ENCODE measurements at places on chromosomes 7 and 10.

DNA sequence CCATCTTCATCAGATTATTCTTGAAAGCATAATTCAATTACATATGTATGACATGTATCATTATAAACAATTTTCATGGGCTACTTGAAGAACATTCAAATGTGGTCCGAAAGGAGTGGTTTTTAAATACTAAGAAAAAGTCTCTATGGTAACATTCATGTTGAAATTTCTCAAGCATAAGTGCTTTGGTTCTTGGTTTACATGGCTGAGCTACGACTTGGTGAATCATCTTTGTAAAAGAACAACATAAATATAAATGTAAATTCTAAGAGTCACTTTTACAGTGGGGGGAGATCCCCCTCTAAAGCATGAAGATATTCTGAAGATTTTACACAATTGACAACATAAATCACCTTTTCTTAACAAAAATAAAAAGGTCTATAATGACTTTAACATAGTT is 118.6 kb downstream of the MAGI2 start:
- H3K36me3 ChIP-seq = no peaks in the 10 kb centered on the region
- peaks cover 8% of the 10 kb centered on the region for H3K4me1 ChIP-seq
- H3K4me3 ChIP-seq = no peak overlapping the region
- DNase-seq = no peak

DNA sequence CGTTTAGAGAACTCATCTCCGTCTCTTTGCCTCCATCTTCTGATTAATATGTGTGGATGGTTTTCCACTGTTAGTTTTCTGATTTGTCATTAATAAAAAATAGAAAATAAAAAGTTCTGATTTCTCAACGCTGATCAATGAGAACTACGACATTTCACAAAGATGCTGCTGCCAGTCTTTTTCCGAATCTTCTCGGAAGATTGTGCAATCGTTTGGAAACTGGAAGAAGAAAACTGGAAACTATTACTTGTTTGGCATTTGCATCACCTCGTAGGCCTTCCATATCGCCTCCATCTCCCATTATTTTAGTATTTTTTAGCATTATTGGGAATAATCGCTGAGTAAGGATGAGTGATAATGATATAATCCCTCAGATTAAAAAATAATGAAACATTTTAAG is 123.2 kb upstream of the KLF6 start:
- peaks cover 7% of the 10 kb centered on the region for H3K36me3 ChIP-seq
- peaks cover 23% of the 10 kb centered on the region for H3K4me1 ChIP-seq
- no peak overlapping the region for H3K27ac ChIP-seq
- H3K27me3 ChIP-seq = no peaks in the 10 kb centered on the region

- no peak for DNase-seq
- H3K27me3 ChIP-seq = no peaks in the 10 kb centered on the region
- no peak overlapping the region for H3K4me3 ChIP-seq
- no peaks in the 10 kb centered on the region for H3K4me1 ChIP-seq
- no peak overlapping the region for H3K27ac ChIP-seq
- no peaks in the 10 kb centered on the region for H3K36me3 ChIP-seq
These were observed 385.6 kb upstream of the PHF14 start for GRCh38 chr7:10588084-10588483.

DNA sequence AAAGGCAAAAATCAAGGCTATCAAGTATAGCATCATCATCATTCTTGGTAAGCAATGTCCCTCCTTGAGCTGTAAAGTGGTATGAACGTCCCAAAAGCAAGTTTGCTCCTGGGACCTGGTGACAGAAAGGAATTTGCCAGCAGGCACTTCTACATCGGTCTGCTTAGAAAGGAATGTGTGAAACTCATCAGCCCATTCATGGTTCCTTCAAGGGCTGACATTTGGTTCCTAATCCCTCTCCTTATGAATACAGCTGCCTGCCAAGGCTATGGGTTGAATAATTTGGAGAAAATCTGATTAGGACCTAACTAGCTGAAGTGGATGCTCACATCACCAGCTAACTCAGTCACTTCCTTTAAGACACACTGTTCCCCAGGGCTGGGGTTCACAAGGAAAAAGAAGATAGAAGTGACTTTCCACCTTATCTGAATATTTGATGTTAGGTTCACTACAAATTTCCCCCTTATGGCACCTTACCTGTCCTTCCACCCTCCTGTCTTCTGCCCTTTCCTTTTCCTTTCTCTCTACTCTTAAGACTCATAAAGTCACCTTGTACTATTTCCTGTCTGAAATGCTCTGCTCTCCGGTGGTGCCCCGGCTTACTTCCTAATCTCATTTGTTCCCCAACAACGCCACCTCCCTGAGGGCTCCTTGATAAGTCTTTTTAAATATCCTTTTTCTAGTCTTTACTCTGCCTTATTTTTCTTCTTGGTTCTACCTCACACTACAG is 187.1 kb downstream of the NPSR1 start:
- no peak overlapping the region for H3K27ac ChIP-seq
- H3K4me3 ChIP-seq = no peak overlapping the region
- H3K27me3 ChIP-seq = no peaks in the 10 kb centered on the region
- no peaks in the 10 kb centered on the region for H3K36me3 ChIP-seq
- peaks cover 9% of the 10 kb centered on the region for H3K4me1 ChIP-seq

DNA sequence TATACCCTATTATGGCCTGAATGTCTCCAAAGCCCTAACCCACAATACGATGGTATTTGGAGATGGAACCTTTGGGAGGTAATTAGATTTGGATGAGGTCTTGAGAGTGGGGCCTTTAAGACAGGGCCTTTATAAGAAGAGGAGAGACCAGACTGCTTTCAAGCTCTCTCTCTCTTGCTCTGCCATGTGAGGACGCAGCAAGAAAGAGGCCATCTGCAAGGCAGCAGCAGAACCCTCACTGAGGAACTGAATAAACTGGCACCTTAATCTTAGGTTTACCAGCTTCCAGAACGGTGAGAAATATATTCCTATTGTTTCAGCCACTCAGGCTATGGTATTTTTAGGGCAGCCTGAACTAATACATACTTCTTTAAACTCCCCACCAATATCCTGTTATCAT is 2.0 kb upstream of the GNAI1 start:
- no peak for DNase-seq
- peak overlapping the region; percentile 89 for H3K4me3 ChIP-seq
- no peaks in the 10 kb centered on the region for H3K36me3 ChIP-seq
- no peaks in the 10 kb centered on the region for H3K27me3 ChIP-seq
- no peak overlapping the region for H3K27ac ChIP-seq

DNA sequence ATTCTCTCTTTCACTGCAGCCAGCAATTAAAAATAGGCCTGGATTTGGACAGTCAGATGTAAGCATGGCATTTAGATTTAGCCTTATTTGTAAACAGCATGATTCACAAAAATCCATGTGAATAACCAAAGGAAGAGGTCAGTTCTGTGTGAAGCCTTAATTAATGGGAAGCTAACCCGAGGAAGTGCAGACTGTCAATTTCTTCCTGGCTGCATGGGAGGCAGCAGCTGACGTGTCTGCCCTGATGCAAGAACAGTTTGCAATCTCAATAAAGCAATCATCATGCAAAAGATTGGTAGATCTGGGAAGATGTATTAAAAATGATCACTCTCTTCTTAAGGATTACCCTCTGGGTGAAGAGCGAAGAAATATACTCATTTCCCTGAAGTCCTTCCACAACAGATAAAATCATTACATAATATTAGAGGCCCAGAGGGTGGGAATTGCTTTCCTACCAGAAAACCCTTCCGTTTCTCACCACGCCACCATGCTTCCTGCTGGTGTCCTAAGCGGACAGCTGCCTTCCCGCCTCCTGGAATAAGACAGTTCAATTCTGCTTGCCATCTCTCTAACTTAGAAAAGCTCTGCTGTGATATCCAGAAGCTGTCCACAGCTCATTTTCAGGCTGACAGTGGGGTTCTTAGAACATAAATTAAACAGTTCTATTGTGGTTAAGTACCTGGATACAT is 526.7 kb upstream of the NRP1 start:
- no peak for DNase-seq
- no peak overlapping the region for H3K4me3 ChIP-seq
- no peaks in the 10 kb centered on the region for H3K36me3 ChIP-seq
- no peaks in the 10 kb centered on the region for H3K27me3 ChIP-seq

DNA sequence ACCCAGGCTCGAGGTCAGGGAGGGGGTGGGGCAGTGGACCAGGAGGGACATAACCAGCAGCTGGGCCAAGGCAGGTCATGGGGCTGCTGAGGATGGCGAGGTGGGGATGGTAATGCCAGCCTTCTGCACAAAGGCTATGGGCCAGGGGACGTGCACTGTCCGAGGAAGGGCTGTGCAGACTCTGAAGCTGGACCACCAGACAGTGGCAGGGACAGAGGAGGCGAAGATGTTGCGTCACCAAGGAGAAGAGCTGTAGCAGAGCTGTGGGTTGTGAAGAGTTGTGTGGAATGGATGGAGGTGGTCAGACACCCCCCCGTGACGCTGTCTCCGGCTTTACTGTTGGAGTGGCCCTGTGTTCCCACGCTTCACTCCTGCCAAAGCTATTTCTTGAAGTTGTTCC is 1.8 kb downstream of the CLEC2L start:
- peaks cover 3% of the 10 kb centered on the region for H3K36me3 ChIP-seq
- no peak overlapping the region for H3K27ac ChIP-seq
- DNase-seq = no peak
- peak overlapping the region; percentile 35 for H3K4me3 ChIP-seq

- DNase-seq = no peak
- no peak overlapping the region for H3K4me3 ChIP-seq
- no peaks in the 10 kb centered on the region for H3K27me3 ChIP-seq
- peaks cover 9% of the 10 kb centered on the region for H3K36me3 ChIP-seq
- no peaks in the 10 kb centered on the region for H3K4me1 ChIP-seq
These were observed 88.8 kb downstream of the SUGCT start for GRCh38 chr7:40223451-40224127.

DNA sequence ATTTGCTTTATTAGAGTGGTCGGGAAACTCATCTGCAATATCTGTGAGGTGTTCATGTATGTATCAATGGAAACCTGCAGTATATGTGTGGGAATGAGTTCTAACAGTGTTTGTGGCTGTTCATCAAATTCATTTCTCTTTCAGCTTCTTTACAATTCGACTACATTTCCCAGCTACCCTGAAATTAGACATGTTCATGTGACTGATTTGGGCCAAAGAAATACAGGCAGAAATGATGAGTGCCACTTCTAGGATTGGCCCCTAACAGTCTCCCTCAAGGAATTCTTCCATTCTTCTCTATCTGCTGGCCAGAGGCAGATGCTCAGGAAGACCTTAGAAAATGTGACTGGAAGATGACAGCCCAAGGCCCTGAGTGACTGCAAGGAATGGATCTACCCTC is 114.8 kb upstream of the WAC start:
- H3K27ac ChIP-seq = no peak overlapping the region
- no peaks in the 10 kb centered on the region for H3K27me3 ChIP-seq
- H3K36me3 ChIP-seq = no peaks in the 10 kb centered on the region
- no peaks in the 10 kb centered on the region for H3K4me1 ChIP-seq
- DNase-seq = no peak
- H3K4me3 ChIP-seq = no peak overlapping the region

DNA sequence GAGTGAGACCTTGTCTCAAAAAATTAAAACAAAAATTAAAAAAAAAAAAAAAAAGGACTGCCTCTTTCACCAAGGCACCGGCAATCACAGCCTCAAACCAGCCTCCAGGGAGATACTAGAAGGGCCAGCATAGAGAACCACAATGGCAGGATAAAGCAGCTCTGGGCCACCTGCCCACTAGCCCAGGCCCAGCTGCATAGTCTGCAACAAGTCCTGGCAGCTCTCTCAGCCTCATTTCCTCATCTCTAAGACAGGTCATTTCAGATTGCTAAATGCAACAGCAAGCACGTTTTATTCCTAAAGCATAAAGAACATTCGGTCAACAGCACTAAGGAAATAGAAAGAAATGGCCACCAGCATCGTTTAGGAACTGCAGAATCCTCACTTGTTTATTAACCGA is 28.8 kb downstream of the XPNPEP1 start:
- H3K36me3 ChIP-seq = peaks cover 11% of the 10 kb centered on the region
- peaks cover 22% of the 10 kb centered on the region for H3K4me1 ChIP-seq
- H3K4me3 ChIP-seq = no peak overlapping the region
- H3K27ac ChIP-seq = no peak overlapping the region
- DNase-seq = no peak
- H3K27me3 ChIP-seq = no peaks in the 10 kb centered on the region

DNA sequence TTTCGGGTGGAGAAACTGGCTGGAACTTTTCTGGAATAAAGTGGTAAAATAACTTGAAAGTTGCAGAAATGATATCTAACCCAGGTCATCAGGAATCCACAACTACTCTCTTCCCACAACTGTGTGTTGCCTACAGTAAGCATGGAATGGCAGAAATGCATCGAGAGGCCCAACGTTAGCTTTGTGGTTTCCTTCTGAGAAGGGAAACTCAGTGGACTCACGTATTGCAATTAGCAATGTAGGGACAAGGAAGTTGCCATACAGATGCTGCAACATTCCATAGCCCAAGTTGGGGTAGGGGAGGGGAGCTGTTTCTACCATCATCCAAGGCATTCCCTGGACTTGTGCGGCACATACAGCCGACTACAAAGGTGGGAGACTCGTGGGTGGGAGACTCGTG is 1.9 kb downstream of the PON1 start:
- H3K27me3 ChIP-seq = peaks cover 13% of the 10 kb centered on the region
- peaks cover 2% of the 10 kb centered on the region for H3K4me1 ChIP-seq
- no peaks in the 10 kb centered on the region for H3K36me3 ChIP-seq
- no peak overlapping the region for H3K27ac ChIP-seq

- no peak overlapping the region for H3K27ac ChIP-seq
- DNase-seq = no peak
- H3K4me3 ChIP-seq = no peak overlapping the region
- no peaks in the 10 kb centered on the region for H3K4me1 ChIP-seq
These were observed 31.7 kb upstream of the HERPUD2 start for GRCh38 chr7:35726654-35727053.

DNA sequence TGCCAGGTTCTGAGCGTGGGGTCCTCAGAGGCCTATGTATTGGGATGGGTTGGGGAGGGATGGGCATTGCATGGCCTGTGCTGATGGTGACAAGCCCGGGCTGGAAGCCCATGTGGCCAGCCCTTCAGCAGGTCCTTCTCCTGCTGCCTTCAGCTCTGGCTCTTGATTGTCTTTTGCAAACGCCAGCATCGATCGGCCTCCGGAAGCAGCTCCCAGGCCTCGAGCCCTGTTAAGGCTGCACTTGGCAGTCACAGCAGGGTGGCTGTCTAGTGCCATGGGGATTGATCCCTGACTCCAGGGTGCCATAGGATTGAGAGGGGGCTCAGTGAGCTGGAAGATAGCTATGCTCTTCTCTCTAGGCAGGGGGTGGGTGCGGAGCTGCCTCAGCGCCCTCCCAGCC is 51.4 kb downstream of the CDH23 start:
- DNase-seq = no peak
- no peaks in the 10 kb centered on the region for H3K36me3 ChIP-seq
- H3K4me3 ChIP-seq = no peak overlapping the region

DNA sequence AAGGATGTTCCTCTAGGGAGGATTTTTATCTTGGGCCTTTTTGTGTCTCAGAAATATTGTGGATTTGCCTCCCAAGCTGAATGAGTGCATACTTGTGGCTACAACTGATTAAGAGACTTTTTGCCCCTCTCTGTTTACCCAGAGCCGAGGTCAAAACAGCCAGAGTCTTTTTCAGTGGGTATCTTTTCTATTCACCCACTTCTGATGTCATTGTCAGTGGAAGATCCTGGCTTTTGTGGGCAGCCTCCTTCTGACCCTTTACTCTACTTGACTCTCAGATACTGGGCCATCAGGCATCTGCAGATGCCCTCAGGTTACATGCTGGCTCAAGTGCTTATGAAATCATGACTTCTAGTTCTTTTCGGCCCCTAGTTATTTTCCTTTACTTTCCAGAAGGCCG is 19.6 kb upstream of the PIP4K2A start:
- H3K27ac ChIP-seq = no peak overlapping the region
- peaks cover 4% of the 10 kb centered on the region for H3K4me1 ChIP-seq
- no peak overlapping the region for H3K4me3 ChIP-seq

GRCh38 chr10:110401401-110402076 is 96.2 kb upstream of the DUSP5 start:
- DNase-seq = no peak
- H3K36me3 ChIP-seq = no peaks in the 10 kb centered on the region
- peaks cover 13% of the 10 kb centered on the region for H3K4me1 ChIP-seq
- no peak overlapping the region for H3K4me3 ChIP-seq
- H3K27ac ChIP-seq = no peak overlapping the region
